CD8-positive, alpha-beta T cell (primary cell): ENCODE measurements at places on chromosomes 12 and 14.

DNA sequence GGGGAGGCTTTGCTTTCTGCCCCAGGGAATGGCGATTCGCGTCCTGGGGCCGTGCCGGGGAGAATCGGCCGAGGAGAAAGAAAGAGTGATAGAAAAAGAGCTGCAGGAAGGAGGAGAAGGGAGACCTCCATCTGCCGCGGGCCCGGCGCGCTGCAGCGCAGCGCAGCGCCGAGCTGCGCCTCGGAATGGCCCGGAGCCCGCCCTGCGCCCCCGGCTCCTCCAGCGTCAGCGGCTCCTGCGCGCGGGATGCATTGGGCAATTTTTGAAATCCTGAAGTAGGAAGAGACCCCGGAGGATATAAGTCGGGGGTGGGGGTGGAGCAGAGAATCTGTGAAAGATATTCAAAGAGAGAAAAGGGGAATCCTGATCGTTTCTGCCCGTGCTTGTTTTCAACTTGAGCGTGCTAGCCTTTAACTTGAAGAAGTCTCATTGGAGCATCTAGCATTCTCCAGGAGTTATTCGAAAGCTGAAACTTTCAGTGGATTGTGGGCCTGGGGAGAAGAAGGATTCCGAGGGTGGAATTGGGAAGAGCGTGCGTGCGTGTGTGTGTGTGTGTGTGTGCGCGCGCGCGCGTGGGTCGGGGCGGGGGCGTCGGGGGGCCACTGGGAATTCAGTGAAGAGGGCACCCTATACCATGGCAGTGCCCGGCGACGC, 441 bp downstream of the PDE3A start:
- DNase-seq = no peak

GRCh38 chr12:57523706-57524614, 1.3 kb downstream of the MBD6 start:
- no peak for DNase-seq

- no peak for DNase-seq
These were observed 23.4 kb upstream of the NR2C1 start for GRCh38 chr12:95096852-95097251.

- DNase-seq = no peak
These were observed 10.7 kb downstream of the GPR19 start for GRCh38 chr12:12685305-12685704.

GRCh38 chr14:55980970-55981369, 137.2 kb upstream of the PELI2 start:
- DNase-seq = no peak

- peak; percentile 5 for DNase-seq
These were observed 17.3 kb downstream of the HIP1R start for GRCh38 chr12:122852336-122853275.

DNA sequence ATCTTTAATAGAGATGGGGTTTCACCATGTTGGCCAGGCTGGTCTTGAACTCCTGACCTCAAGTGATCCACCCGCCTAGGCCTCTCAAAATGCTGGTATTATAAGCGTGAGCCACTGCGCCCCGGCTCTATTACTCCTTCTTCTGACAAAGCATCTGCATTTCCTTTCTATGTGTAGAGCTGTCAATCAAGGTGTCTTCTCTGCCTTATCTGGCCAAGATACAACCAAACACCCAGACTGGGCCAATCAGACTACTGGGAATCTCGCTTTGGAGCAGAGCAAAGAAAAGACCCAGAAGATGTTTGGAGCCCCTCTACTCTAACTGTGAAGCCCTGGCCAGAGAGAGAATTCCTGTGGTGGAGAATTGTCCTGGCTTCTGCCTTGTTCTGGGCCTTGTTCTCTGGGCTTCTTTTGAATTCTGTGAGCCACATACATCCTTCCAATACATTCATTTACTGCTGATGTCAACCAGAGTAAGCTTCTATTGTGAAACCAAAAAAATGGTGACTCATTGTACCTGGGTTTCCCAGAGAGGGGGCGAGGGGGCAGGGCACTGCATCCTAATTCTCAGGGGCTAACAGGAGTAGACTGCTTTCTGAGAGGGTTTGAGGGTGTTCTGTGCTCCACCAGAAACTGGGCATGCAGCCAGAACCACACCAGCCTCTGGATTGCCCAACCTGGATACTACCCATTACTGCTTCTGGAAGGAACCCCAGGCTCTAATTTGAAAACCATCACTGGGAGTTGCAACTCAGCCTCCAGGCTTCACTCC, 18.8 kb upstream of the FLVCR2 start:
- DNase-seq = no peak

DNA sequence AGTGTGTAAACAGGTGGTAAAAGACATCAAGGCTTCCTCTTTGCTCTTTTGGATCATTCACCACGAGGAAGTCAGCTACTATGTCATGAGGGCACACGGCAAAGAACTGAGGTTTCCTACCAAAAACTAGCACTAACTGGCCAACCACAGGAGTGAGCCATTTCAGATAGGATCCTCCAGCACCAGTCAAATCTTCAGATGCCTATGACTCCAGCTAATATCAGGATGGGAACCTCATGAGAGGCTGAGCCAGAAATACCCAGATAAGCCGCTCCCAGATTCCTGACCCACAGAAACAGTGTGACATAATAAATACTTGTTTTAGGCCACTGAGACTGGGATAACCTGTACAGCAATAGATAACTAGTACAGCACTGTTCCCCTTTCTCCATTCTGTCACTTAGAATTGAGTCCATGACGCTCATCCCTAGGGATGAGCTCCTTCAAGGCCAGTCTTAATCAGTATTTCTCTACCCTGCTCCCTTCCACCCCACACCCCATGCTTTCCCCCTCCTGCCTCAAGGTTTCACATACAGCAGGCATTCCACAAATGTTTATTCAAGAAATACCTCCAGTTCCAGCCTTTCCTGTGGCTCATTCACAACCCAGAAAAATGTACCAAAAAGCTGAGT, 68.4 kb downstream of the PPM1H start:
- DNase-seq = no peak

DNA sequence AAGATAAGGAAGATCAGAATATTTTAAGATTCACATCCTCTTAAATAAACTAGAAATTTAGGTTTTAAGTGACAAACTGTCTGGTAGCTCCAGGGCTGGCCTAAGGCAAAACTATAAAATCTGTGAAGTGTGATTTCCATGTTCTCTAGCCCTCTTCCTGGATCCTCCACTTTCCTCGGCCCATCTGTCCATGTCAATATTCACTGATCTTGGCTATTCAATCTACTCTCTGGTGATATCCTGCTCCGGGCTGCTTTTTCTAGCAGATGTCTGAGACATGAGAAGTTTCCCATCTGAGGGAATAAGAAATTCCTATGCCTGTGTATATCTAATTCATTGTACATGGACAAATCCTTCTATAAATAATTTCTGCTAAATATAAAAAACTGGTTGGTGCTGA, 500.4 kb downstream of the GALC start:
- no peak for DNase-seq

DNA sequence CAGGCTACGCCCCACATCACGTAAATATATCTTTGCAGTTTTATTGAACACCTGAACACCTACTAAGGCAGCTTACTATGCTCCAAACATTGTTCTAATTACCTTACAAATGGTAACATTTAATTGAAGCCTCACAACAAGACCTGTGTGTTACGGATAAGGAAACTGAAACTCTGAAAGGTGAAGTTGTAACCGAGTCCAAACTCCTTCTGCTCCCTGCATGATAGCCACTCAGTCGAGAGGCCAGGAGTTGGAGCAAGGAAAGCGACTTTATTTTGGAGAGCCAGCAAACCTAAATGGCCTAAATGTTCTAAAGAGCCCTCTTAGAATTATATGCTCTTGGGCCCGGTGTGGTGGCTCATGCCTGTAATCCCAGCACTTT, 12.6 kb upstream of the TRPV4 start:
- no peak for DNase-seq

- DNase-seq = no peak
These were observed 24.2 kb downstream of the PARPBP start for GRCh38 chr12:102144221-102144620.

DNA sequence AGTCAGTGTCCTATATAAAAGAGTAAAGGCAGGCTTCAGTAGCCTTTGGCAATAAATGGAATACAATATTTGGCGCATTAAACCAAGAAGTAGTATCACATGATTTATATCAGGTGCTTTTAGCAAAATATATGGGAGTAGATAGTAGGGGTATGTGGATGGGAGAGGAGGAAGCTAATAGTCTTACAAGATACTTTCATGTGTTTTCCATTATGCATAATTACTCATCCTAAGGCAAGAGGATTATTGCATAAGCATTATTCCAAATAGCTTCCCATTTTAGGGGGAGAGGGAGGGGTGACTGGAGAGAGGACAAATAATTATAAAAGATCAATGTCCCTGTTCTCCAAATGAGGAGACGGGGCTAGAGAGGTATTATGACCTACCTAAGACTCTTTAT, 104.3 kb downstream of the DUSP6 start:
- DNase-seq = no peak

DNA sequence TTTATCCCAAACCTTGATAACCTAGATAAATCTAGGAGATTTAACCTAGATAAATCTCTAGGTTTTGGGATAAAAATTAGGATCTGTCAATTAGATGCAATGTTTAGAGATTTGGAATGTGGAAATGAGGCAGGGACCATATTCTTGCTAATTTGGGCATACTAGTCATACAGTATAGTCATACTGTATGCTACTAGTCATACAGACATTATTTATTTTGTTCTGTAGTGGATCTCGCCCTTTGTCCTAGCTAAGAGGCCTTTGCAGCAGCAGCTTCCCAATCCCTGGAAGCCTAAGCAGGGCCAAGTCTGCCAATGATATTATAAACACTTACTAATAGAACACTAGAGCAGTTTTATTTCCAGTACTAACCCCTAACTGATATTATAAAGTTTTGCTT, 136.4 kb downstream of the CEP128 start:
- no peak for DNase-seq

- no peak for DNase-seq
These were observed 101.2 kb upstream of the SLC16A7 start for GRCh38 chr12:59494617-59495016.

GRCh38 chr12:70244409-70244808, 1.2 kb downstream of the CNOT2 start:
- no peak for DNase-seq

DNA sequence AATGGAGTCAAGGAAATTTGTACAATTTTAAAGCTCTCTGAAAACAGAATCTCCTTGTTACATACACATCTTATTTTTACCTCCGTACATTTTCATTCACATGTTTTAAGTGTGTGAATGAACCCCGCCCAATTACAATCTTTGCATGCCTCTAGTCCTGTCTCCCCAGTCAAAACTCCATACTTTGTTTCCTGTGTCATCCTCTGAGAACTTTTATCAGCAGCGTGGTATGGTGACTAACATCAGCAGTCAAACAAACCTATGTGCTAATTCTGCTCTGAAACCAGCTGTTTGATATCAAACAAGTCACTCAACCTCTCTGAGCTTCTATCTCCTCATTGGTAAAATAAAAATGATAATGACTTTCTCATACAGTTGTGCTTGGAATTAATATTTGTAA, 15.8 kb upstream of the ERGIC2 start:
- DNase-seq = no peak
